ENCODE measurements at places on chromosomes 1 and 21.
A peak's percentile ranks its signal among the peaks of the same experiment; 100 is the strongest.

GRCh38 chr1:232978091-232978634 is 27.8 kb downstream of the NTPCR start:
- no peak for DNase-seq

GRCh38 chr1:44662683-44663030 is 11.6 kb downstream of the TMEM53 start:
- DNase-seq, result no peak

- DNase-seq, result no peak
Measured at GRCh38 chr1:209743145-209743482, 12.7 kb upstream of the TRAF3IP3 start.

DNA sequence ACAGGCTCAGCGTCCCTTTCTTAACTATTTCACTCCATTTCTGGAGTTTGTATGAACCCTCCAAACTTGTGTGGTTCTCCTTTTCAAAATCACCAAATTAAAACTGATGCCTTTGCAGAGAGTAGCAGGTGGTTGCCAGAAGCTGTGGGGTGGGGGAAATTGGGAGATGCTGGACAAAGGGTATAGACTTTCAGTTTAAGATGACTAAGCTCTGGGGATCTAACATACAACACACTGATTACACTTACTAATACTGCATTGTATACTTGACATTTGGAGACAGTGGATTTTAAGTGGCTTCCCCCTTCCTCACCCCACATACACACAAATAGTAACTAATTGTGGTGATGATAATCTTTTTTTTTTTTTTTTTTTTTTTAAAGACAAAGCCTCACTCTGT is 11.1 kb upstream of the SCYL3 start:
- DNase-seq, result no peak

DNA sequence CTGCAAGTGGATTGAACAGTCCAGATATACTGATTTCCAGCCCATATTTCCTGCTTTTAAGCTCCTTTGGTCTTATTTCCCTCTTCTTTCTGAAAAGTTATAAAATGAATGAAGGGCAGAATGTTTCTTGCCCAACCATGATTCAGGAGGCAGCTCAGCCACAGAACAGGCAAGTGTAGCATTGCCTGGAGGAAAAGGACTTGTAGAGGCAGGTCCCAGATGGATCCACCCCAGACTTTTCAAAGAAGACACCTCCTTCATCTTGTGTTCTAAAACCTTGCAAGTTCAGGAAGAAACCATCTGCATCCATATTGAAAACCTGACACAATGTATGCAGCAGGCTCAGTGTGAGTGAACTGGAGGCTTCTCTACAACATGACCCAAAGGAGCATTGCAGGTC is at the start of gene CLCA2:
TSS of gene CLCA2 (plus strand) at position 299 of the 400 bp plus-strand sequence. CDS start at position 376, 77 bp downstream.
- no peak for DNase-seq

- DNase-seq, result no peak
Measured at GRCh38 chr1:107145637-107146036, 4.8 kb downstream of the NTNG1 start.

GRCh38 chr1:55584526-55585401 is 369.6 kb upstream of the USP24 start:
- DNase-seq, result no peak

DNA sequence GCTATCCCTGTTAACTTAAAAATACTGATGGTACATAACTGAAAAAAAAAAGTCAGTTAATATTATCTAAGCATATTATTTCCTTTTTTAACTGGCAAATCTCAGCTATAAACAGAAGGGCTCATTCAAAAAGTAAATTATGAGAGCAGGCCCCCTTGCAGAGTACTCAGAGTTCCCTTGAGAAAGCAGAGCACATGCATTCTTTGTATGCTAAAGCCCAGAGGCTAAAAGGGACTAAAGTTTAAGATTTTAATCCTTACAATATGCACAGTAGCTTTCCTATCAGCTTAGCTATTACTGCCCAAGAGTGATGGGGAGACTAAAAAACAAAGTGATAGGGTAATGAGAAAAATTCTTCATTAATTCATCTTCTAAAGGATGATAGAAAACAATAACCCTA is 18.5 kb downstream of the SLC16A1 start:
- DNase-seq, result no peak

- peak; percentile 38 for DNase-seq
Measured at GRCh38 chr1:55035904-55036303, 3.4 kb upstream of the PCSK9 start.

- DNase-seq, result no peak
Measured at GRCh38 chr1:227745568-227746265, 10.5 kb downstream of the SNAP47 start.

DNA sequence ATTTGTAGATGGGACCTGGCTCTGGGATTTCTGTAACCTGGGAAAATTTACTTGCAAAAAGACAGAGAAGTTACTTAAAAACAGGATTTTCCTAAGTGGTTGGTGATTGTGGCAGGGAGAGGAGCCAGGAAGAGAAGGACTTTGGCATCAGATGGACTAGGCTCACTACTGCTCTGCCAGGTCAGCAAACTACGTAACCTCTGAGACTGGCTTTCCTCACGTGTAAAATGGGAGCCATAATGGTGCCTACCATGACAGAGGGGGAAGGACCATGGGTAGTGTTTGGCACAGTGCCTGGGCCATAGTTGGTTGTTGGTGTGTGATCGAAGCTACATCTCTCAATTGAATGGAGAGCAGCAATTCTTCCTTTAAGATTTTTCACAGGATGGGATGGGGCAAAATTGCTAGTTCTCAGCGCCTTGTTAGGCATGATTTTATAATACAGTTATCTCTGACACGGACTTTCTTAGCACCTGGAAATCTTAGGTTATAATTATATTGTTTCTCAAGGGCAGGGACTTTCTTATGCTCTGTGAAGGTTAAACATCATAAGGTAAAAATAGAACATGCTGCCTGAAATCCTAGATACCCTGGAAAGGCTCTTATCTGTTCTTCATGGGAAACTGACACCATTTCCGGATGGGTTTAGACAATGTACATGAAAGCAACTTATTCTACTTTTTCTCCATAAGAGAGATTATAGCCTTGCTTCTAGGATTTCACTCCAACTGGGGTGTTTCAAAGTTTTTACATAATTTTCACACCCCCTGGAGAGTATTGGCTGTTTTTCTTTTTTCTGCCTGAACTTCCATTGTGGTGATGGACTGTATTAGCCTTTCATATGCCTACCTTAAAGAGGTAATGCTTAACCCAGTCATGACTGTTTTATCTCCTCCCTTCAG is 10.9 kb downstream of the ROR1 start:
- no peak for DNase-seq

GRCh38 chr1:33738536-33738935 is 125.3 kb upstream of the HMGB4 start:
- no peak for DNase-seq

GRCh38 chr21:34996304-34997101 is 52.6 kb downstream of the RUNX1 start:
- DNase-seq, result no peak

DNA sequence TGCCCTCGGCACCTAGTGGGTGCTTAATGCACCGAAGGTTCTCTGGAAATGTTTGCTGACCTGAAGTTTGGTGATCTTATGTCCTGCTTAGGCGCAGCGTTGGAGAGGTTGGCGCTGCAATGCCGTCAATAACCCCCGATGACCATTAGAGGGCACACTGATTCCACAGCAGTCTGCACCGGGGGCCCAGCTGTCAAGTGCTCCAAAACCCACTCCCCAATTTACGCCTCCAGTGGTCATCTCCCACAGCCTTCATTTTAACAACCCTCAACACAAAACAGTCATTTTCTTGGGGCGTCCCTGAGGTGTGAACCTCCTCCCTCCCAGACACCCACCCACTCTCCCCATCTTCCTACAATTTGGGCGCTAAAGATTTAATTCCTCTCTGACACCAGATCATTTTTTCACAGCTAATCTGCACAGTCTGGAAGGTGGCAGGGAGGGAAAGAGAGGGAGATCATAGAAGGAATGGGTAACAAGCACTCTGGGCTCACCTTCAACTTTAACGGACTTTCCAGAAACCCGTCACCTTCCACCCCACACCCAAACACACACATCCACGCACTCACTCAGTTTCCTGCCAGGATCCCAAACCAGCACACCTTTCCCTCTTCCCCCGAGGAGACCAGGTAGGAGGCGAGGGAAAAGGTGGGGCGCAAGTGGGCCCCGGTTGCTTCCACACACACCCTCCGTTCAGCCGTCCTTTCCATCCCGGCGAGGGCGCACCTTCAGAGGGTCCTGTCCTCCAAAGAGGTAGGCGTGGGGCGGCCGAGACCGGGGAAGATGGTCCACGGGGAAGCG is 570 bp upstream of the NPR1 start:
- no peak for DNase-seq

DNA sequence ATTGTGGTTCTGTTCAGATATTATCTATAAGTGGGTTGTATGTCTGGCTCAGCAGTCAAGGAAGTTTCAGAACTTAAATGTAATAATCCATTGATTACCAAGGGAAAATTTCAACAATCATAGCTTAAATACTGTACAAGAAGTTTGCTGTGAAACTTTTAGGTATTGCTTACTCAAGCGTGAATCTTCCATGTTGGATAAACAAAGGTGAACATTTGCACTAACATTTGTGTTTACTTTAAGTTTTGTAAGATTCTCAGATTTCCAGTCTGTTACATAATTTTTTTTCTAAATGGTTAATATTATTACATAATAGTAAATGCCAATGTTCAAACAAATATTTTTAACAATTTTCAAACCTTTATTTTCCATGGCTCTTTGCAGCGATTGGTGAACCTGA is 285.6 kb downstream of the NCAM2 start:
- no peak for DNase-seq

- no peak for DNase-seq
Measured at GRCh38 chr21:31338908-31339368, 5.1 kb downstream of the TIAM1 start.

GRCh38 chr1:41827991-41828570 is 90.6 kb downstream of the HIVEP3 start:
- no peak for DNase-seq

GRCh38 chr1:53516181-53516580 is 57.0 kb downstream of the DMRTB1 start:
- DNase-seq, result no peak

DNA sequence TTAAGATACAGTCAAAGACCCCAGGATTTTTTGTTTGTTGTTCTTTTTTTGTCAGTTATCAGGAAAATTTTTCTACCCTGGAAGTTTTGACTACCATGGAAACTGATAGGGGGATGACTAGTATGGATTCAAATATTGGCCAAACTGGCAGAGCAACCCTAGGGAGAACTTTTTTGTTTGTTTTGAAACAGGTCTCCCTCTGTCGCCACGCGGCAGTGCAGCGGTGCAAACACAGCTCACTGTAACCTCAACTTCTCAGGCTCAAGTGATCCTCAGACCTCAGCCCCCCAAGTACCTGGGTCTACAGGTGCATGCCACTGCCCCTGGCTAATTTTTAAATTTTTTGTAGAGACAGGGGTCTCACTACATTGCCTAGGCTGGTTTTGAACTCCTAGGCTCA is 46.6 kb downstream of the TOR3A start:
- no peak for DNase-seq

- DNase-seq, result no peak
Measured at GRCh38 chr1:192171123-192171522, 12.9 kb downstream of the RGS18 start.

- no peak for DNase-seq
Measured at GRCh38 chr1:199176713-199177112, 537.9 kb downstream of the PTPRC start.

DNA sequence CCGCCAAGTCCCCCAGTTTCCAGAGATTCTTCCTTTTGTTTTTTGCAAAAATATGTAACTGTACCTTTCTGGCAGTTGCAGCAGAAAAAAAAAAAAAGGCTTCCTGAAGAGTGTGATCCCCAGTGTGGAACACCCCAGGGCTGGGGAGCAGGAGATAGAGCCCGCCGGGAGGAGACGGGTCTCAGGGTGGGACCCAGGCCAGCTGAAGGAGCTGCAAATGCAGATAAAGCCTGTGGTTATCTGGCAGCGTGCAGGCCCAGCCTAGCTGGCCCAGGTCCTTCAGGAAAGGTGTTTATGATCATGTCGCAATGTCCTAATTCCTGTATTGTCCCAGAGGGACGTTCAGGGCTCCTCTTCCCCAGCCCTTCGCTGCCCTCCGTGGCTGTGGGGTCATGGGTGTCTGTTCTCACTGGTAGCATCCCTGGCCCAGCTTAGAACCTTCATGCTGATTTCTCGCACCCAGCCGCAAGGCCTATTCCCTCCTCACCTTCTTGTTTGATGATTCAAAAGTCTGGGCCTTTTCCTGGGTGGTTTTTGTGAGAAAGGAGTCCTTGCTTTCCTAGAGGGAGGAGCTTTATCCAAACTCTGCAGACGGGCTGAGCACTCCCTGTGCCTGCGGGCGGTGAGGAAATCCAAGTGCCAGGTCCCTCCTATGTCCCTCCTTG is 26.2 kb downstream of the RNF187 start:
- no peak for DNase-seq

- no peak for DNase-seq
Measured at GRCh38 chr1:43536864-43537358, 6.2 kb downstream of the PTPRF start.

DNA sequence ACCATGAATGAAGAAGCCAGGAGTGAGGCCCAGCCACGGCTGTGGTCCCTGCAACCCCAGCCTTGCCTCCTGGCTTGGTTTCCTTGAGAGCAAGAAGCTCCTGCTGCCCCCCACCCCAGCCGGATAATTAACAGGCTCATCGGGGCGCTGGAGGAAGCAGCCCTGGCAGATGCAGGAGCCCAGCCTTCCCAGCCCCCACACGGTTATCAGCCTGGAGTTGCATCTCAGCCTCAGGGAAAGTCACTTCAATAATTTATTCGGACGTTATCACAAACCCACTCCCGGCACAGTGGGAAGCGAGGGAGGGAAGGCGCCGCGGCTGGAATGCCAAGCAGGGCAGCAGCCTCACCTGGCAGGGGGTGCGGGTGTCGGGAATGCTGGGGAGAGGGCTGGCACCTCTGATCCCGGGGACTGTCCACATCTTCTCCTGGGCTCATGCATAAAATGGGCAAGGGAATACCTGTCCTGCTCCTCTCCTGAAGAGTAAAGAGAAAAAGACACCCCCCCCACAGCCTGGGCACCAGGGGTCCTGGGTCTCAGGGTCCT is 43.3 kb upstream of the LRP8 start:
- no peak for DNase-seq

- peak; percentile 13 for DNase-seq
Measured at GRCh38 chr1:220451532-220451931, 76.4 kb upstream of the MARK1 start.

- no peak for DNase-seq
Measured at GRCh38 chr21:45979651-45980050, 1.9 kb upstream of the COL6A1 start.

DNA sequence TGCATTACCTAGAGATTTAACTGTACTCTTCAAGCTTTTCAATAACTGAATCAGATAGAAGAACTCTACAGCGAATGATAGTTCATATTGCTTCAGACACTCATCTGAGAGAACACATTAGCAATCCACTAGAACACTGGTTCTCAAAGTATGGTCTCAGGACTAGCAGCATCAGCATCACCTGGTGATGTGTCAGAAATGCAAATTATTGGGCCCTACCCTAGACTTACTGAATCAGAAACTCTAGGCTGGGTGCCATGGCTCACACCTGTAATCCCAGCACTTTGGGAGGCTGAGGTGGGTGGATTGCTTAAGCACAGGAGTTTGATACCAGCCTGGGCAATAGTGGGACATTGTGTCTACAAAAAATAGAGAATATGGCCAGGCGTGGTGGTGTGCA is 24.9 kb upstream of the GLIS1 start:
- DNase-seq, result no peak
